ENCODE measurements at places on chromosomes 1 and 21.
A peak's percentile ranks its signal among the peaks of the same experiment; 100 is the strongest.

- DNase-seq = no peak
Observed at GRCh38 chr21:25115021-25115420, 492.3 kb downstream of the MRPL39 start.

GRCh38 chr1:39683591-39684312 is 7.5 kb downstream of the HPCAL4 start:
- DNase-seq = no peak

DNA sequence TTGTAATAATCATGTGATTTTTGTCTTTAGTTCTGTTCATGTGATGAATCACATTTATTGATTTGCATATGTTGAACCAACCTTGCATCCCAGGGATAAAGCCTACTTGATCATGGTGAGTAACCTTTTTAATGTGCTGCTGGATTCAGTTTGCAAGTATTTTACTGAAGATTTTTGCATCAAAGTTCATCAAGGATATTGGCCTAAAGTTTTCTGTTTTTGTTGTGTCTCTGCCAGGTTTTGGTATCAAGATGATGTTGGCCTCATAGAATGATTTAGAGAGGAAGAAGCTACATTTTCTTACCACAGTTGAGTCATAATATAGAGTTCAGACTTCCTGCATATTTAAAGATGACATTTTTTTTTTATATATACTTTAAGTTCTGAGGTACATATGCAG is 455.9 kb downstream of the PLPP3 start:
- DNase-seq = no peak

GRCh38 chr1:236311040-236311439 is 29.3 kb upstream of the ERO1B start:
- DNase-seq = no peak

DNA sequence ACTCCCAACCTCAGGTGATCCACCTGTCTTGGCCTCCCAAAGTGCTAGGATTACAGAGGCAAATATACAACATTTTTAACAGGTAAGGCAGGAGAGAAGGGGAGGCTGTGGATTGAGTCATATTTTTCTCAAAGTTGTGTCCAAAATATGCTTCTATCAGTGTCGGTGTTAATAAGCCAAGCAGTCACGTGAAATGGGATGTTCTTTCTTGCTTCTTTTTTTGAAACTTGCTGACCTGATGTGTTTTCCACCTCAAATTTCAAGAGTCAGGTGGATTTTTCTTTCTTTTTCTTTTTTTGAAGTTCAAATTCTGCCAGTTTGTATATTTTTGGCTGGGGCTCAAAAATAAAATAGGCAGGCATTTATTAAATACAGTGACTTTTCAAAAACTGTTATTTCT is 91.5 kb downstream of the PCP4 start:
- no peak for DNase-seq

DNA sequence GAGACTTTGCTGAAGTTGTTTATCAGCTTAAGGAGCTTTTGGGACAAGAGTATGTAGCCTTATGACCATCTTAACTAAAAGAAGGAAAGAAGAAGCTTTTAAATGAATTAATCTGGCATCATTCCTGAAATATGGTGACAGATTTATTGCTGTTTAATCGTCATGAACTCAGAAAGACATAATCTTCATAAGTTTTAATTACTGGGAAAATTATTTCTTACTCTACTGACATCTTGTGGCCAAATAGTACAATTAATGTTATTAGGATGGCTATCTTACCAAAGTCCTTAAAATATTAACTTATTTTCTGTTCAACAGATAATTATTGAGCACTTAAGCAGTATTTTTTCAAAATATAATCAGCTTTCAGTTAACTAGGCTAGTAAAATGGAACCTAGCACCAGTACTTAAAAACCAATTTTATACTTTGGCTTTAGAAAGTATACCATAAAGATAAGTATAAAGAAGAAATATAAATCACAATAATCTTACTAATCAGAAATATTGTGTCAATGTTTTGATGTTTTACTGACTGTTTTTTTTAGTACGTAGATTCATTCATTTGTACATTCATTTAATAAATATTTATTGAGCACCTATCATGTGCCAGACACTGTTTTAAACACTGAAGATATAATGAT is 34.7 kb upstream of the GPR25 start:
- no peak for DNase-seq

GRCh38 chr1:111707906-111708305 is 31.3 kb downstream of the INKA2 start:
- peak; percentile 60 for DNase-seq

DNA sequence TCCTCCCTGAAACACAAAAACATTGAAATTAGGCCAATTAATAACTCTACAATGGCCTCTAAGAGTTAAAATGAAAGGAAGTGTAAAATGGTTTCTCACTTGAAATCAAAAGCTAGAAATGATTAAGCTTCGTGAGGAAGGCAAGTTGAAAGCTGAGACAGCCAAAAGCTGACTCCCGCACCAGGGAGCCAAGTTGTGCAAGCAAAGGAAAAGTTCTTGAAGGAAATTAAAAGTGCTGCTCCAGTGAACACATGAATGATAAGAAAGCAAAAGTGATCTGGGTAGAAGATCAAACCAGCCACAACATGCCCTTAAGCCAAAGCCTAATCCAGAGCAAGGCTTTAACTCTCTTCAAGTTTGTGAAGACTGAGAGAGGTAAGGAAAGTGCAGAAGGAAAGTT is 22.8 kb downstream of the CYYR1 start:
- DNase-seq = no peak

- no peak for DNase-seq
Observed at GRCh38 chr1:81382561-81382960, 418.2 kb upstream of the ADGRL2 start.

DNA sequence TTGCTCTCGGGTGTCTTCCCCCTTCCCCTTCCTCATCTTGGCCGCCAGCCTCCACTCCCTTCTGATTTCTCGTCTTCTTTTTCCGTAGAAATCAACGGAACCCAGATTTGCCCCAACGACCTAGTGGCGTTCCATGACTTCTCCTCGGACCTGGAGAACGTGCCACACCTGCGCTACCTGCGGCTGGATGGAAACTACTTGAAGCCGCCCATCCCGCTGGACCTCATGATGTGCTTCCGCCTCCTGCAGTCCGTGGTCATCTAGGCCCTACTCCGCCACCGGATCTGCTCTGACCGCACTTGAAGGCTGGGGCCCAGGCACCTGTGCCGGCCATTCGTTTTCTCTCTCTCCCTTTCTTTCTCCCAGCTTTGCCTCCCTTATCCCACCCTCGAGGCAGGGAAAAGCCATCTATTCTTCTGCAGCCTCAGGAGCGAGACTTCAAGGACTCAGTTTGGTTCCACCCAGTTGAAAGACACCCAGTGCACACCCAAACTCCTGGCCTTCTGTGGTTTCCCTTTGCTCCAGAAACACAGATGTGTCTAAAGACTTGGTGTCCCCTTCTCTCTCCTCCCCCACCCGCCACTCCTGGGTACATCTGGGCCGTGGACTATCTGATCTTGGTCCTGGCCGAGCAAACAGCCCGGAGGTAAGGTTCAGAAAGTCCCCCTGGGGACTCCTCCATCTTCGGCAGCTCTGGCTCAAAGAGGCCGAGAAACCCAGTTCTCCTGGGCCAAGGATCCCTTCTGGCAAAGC is 7.2 kb upstream of the OPTC start:
- no peak for DNase-seq

DNA sequence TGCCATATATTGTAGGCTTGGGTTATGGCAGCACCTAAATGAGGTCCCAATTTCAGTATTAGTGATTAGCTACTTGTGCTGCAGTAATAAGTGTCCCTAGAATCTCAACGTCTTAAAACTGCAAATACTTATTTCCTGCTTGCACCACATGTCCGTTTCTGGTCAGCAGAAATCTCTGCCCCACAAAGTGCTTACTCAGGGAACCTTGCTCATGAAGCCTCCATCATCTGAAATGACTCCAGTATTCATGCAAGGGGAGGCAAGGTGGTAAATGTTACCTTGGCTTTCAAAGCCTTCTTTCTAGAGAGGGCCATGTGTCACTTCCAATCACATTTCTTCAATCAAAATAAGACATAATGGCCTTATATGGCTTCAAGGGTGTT is 274.2 kb upstream of the KAZN start:
- no peak for DNase-seq

DNA sequence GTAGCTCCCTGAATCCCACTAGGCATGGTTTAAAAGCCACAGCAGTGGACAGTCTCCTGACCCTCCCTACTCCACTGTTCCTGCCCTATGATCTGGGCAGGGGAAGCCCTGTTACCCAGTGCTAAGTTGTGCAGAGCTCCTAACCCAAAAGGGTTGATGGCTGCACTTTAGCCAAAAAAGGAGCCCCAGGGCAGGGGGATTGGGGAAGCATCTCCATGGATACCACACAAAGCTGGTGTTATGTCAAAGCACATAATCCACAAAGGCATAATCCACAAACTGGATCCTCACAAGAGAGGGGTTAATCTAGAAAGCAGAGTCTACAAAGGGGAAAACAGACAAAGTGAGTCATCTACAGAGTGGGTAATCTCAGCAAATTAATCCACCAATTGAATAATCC is 5.7 kb downstream of the RSPO1 start:
- no peak for DNase-seq

DNA sequence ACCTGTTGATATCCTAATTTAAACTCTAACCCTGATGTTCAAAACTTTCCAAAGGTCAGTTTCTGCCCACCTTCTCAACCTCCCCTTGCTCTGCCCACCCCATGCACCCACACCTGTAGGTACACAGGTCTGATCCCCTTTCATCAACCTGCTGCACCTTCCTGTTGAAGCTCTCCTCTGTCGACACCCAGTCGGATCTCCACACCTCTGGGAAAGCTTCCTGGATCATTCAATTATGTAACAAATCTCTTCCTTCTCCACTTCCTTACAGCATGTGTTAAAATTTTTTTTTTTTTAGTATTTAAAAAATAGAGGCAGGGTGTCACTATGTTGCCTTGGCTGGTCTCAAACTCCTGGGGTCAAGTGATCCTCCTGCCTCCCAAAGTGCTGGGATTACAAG is 44.7 kb upstream of the IGSF5 start:
- DNase-seq = no peak

GRCh38 chr1:194503209-194503608 is 1316.8 kb upstream of the B3GALT2 start:
- DNase-seq = no peak

DNA sequence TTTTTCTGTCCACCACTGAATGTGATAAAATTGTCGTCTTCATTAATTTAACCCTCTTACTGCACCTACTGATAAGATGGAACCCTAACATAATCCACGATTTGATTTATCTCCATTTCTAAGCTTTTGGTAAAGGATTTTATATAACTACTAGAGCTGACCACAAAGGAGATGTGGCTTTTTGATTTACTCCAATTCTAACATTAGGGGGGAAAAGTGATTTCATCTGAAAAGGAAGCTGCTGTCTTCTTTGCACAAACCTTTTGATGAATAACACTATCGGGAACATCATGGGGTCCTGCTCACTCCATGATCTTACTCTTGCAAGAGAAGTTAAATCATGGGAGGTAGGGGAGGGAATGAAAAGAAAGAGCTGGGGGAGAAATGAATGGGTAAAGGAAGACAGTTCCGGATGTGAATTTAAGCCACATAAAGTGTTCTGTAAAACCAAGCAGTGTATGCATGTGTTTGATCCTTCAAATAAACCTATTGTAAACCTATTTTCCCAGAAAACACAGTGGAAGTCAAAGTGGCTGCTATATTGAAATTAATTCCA is 161.8 kb downstream of the GABPA start:
- DNase-seq = no peak

GRCh38 chr1:20867847-20868246 is 80.7 kb upstream of the HP1BP3 start:
- DNase-seq = no peak

DNA sequence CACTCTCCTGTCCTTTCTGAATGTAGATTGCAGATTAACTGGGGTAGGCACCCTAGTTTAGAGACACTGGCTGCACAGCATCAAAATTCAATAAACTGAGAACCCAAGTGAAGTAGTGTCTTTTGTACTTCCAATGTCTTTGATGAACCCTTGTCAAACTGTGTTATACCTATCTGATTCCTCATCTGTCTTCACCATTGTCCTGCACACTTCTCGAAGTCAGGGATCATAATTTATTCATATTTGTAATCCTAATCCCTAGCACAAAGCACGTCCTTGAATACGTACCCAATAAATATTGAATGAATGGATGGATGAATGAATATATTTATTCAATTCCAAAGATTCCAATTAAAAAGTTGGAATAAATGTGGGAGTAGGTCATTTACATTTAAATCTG is 256.6 kb upstream of the PTBP2 start:
- no peak for DNase-seq

DNA sequence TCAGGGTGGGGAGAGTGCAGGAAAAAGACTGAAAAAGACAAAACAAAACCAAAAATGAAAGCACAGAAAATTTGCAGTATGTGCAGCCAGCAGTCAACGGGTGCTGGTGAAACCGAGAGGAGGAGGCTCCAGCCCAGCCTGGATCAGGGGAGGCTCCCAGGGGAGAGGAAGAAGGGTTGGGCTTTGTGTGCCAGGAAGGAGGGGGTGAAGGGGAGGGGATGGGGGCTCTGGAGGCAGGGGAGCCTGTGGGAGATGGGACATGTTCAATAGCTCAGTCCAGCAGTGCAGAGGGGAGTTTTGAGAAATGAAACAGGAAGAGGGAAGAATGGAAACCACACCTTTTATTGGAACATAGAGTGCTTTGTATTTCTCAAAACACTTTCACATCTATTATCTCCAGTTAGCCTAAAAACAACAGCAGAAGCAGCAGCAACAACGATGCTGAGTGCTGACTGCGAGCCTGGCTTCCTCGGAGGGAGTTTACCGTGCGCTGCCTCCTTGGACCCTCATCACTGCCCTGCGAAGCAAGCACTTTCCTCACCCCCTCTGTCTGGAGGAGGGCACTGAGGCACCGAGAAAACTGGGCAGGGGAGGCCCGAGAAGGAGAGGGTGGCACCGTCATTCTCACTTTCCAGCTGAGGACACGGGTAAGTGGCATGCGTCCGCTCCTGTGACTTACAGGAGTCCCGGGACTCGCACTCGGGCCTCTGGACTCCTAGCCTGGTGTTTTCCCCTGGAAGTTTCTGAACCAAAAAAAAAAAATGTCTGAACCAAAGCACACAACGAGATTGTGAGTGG is 62.9 kb downstream of the MDM4 start:
- no peak for DNase-seq

GRCh38 chr1:74824497-74825107 is 91.7 kb downstream of the TYW3 start:
- DNase-seq = no peak

DNA sequence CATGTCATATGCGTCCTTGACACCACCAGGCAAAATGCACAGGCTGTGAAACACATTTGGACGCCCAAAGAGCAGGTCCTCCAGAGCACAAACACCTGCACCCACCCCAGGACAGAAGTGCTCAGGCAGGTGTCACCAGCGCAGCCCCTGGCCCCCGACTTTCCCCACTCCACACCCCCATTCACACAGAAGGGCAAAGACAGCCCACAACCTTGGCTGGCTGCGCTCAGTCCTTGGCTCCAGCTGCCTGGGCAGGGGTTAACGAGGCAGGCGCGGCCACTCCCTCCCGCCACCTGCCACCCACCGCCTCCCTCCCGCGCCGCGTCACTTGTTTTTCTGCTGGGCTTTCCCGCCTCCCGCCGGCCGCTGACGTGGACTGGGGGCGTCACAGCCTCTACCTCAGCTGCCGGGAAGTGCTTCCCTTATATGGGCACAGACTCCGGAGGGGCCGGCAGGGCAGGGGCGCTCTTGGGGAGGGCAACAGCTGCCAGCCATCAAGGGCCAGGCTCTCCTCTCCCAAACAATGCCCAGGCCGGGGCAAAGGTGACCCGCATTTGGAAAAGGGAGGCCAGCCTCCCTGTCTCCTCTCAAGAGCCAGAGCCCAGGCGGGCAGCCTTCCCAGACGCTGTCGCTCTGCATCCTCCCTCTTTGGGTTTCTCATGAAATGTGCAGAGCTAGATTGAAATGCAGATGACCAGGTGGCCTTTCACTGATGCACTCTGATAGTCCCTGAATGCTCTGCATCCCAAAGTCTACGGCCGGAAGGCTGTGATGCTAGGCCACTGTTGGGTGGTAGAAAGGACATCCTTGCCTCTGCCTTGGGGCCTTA is 14.8 kb upstream of the BTG2 start:
- DNase-seq = no peak
